ENCODE measurements at places on chromosomes 12 and 14.

- DNase-seq, result no peak
Observed at GRCh38 chr12:124698998-124699305, 131.5 kb upstream of the NCOR2 start.

DNA sequence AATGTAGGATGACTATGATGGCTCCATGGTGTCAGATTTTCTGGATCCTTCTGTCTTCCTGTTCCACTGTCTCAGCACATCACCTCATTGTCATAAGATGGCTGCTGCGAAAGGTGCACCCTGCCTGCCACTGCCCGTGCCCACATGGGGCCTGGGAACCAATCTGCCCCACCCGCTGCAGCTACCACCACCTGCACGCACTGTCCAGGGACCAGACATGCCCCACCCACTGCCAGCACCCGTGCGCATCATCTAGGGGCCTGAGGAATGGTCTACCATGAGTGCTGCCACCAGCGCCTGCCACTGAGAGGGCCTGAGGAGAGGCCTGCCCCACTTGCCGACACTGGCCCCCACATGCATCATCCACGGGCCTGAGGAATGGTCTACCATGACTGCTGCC, 23.8 kb downstream of the CYP46A1 start:
- no peak for DNase-seq

DNA sequence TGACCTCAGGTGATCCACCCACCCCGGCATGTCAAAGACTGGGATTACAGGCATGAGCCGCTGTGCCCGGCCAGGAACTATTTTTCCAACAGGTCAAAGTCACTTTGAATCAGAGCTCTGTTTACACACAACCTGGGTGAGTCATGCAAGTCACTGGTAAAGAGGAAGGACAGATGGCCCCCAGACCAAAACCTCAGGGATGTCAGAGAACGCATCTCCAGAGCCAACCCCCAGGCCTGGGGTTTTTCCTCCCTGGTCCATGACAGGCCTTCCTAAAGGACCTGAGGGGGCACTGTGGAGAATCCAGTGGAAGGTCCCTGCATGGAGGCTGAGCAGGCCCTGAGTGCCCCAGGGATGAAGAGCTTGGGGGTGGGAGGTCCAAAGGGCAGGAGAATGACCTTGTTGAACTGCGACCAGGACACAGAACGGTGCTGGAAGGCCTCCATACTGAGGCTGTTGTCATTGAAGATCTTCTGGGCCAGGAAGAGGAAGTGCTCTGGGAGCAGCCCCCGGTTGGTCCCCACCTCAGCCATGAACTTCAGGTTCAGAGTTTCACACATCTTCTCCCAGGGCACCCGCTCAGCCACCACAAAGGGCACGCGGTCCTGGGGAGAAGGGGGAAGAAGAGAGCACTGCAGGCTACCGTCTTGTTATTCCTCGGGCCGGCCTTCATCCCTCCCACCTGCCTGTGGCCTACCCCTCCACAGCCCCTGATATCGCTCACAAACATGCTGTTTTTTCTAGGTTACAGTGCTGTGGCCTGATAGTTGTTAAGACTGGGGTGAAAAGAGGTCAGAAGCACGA, 9.1 kb downstream of the STAT6 start:
- no peak for DNase-seq

- DNase-seq, result no peak
Observed at GRCh38 chr12:6631549-6631961, 4.2 kb downstream of the LPAR5 start.

DNA sequence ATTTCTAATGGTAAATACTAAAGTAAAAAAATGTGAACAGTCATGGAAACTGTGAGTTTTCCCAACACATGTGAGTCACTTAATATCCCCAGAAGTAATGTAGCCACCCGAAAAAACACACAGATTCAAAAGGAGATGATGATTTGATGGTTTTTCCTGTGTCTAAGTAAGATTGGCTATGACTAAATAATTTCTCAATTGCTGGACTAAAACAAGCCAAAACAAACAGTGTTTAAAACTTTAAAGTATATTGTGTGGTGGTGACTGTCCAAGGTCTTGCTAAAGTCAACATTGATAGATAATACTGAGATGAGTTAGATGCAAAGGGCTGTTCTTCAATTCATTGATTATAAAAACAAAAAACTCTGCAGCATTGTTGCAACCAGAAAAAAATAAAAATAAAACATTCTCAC, 89.6 kb upstream of the SOX5 start:
- no peak for DNase-seq

- no peak for DNase-seq
Observed at GRCh38 chr14:72780751-72781150, 113.2 kb downstream of the DPF3 start.

DNA sequence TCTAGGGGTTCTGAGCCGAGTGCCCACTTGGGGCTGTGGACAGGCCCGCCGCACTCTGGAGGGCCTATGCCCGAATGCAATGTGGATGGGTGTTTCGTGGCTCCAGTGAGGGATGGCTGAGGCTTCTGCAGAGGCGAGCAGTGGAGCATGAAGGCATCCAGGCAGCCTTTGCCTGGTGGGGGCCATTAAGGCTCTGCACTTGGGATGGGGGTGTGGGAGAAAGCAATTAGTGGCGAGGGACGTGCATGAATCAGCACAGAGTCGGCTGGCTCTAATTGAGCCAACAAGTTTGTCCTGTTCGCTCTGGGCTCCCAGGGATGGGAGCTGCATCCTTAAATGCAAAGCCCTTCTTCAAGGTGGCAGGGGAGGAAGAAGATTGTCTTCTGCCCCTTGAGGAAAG, 346.9 kb upstream of the FKBP4 start:
- no peak for DNase-seq

- DNase-seq, result no peak
Observed at GRCh38 chr14:77681196-77682157, 26.3 kb downstream of the ALKBH1 start.

DNA sequence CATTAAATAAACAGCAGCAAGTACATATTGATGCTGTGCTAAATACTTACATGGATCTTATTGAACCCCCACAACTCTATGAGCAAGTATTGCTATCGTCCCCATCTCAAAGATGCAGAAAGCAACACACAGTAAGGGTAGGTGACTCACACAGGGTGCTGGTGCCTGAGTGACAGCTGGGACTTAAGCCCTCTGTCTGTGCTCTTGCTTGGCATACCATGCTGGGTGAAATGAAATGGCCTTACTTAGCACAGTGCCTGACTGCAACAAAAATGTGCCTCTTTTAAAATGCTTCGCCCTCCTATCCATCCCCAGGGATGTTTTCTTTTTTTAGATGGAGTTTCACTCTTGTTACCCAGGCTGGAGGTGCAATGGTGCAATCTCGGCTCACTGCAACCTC, 788 bp downstream of the TEX52 start:
- no peak for DNase-seq

DNA sequence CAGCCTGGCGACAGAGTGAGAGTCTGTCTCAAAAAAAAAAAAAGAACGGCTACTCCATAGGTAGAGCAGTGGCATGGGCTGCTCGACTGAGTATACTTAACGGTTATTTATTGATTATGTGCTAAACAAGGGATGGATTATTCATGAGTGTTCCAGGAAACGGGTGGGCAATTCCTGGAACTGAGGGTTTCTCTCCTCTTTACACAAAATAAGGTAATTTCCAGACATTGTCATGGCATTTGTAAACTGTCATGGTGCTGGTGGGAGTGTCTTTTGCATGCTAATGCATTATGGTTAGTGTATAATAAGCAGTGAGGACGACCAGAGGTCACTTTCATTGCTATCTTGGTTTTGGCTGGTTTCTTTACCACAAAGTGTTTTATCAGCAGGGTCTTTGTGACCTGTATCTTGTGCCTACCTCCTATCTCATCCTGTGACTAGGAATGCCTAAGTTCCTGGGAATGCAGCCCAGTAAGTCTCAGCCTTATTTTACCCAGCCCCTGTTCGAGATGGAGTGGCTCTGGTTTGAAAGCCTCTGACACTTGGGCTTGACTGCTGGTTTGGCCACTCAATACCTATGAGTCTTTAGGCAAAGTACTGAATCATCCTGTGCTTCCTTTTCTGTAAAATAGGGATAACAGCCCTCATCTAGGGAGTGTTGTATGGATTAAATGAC, 3.2 kb downstream of the DGLUCY start:
- DNase-seq, result no peak

- no peak for DNase-seq
Observed at GRCh38 chr12:49545815-49546214, 7.0 kb downstream of the KCNH3 start.

- DNase-seq, result no peak
Observed at GRCh38 chr14:105168496-105168978, at the start of gene JAG2. Gene JAG2, minus strand, starts transcription at chr14:105168776. Its CDS starts 356 bp downstream, at chr14:105168420.

GRCh38 chr12:46934374-46935111, 108.7 kb upstream of the SLC38A4 start:
- DNase-seq, result no peak

DNA sequence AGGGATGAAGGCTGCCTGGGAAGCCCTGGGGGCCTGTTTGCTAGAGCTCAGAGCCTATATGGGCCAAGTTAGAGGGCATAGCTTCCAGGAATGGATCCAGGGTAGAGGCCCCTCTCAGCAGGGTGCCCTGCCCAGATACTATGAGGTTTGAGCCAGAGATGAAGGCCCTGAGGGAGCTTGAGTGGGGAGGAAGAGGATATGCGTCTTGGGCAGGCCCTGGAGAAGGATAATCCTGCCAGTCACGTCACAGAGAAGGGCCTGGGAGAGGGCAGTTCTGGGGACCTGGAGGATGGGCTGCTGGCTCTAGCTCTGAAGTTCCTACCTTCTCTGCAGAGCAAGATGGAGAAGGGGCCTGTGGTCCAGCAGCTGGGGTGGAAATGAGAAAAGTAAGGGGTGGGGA, 5.9 kb upstream of the CACNB3 start:
- no peak for DNase-seq

DNA sequence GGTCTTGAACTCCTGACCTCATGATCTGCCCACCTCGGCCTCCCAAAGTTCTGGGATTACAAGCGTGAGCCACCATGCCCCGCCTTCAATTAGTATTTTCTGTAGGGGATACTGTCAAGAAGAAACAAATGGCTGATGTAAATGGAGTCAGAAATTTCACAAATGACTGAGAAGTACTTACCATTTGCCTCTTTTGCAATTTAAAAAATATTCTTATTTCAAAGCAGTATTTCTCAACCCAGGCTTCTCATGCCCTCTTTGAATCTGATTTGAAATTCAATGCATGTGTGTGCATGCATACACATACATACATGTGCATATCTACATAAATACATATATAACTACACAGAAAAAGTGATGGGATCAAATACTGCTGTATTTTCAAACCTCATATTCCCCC, 4.4 kb downstream of the PSMA6 start:
- DNase-seq, result no peak

Measured in globus pallidus (tissue), 1 donor.